ENCODE measurements at places on chromosomes 4 and X. TPM values are rescaled to one million over a fixed set of nuclear protein-coding genes. Genes with fewer than 3 reads are reported as not detected.

- no peaks in the 10 kb centered on the region for H3K36me3 ChIP-seq
- no peak overlapping the region for H3K27ac ChIP-seq
- no peaks in the 10 kb centered on the region for H3K4me1 ChIP-seq
- DNase-seq = no peak
Measured at GRCh38 chr4:150862829-150863228, 152.3 kb downstream of the LRBA start.

DNA sequence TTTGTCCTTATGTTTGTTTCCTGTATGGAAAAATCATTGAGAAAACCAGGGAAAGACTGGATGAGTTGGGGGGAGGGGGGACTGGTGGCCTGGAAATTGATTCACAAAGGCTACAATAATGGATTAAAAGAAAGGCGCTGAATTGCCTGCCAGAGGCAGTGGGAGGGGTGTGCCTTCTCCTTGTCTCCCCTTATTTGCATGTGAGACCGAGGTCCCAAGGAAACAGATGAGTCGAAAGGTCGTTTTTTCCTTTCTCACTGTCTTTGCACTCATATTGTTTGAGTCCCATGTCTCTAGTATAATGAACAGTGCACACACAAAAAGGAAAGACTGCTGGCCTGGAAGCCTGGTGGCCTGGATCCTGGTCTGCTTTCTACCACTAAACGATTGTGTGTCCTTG lies 86.6 kb upstream of the ZDHHC15 start:
- no peak overlapping the region for H3K4me3 ChIP-seq
- H3K4me1 ChIP-seq = no peaks in the 10 kb centered on the region
- no peak for DNase-seq
- H3K36me3 ChIP-seq = no peaks in the 10 kb centered on the region

GRCh38 chrX:130186651-130187050 lies 14.9 kb downstream of the RAB33A start:
- no peak overlapping the region for H3K27ac ChIP-seq
- no peaks in the 10 kb centered on the region for H3K27me3 ChIP-seq
- no peaks in the 10 kb centered on the region for H3K36me3 ChIP-seq
- H3K4me1 ChIP-seq = no peaks in the 10 kb centered on the region
- no peak for DNase-seq
- H3K4me3 ChIP-seq = no peak overlapping the region

- DNase-seq = no peak
- H3K4me1 ChIP-seq = no peaks in the 10 kb centered on the region
- no peaks in the 10 kb centered on the region for H3K27me3 ChIP-seq
Measured at GRCh38 chrX:38154340-38154739, 66.3 kb downstream of the SRPX start.

DNA sequence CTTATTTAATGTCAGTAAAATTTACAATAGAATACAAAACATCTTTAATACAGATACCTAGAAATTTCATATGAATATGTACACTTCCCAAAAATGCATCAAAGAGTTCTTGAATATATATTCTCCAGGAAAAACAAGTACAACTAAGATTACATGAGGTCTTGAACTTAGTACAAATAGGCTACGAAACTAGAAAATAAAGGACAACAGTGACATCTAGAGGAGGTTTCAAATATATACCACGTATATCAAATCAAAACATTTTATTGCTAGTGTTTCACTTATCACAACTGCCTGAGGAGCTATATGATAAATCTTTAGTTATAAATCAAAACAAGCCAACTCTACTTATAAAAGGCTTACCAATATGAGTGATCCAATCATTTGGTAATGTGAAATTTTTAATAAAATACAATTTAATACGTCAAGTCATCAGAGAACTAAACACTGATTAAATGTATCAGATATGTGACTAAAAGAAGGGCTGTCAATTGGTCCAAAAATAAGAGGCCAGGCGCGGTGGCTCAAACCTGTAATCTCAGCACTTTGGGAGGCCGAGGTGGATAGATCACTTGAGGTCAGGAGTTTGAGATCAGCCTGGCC lies 36.6 kb downstream of the ANAPC10 start:
- no peak overlapping the region for H3K4me3 ChIP-seq
- peaks cover 8% of the 10 kb centered on the region for H3K4me1 ChIP-seq
- no peaks in the 10 kb centered on the region for H3K36me3 ChIP-seq
- no peaks in the 10 kb centered on the region for H3K27me3 ChIP-seq

GRCh38 chrX:3177851-3178250 lies 136.6 kb downstream of the ARSF start:
- H3K27me3 ChIP-seq = no peaks in the 10 kb centered on the region
- H3K4me1 ChIP-seq = no peaks in the 10 kb centered on the region
- no peak for DNase-seq
- H3K4me3 ChIP-seq = no peak overlapping the region
- H3K27ac ChIP-seq = no peak overlapping the region
- no peaks in the 10 kb centered on the region for H3K36me3 ChIP-seq

GRCh38 chrX:115911967-115912366 lies 258.6 kb upstream of the AGTR2 start:
- no peak overlapping the region for H3K27ac ChIP-seq
- no peak overlapping the region for H3K4me3 ChIP-seq
- no peak for DNase-seq
- H3K4me1 ChIP-seq = no peaks in the 10 kb centered on the region
- H3K27me3 ChIP-seq = no peaks in the 10 kb centered on the region

DNA sequence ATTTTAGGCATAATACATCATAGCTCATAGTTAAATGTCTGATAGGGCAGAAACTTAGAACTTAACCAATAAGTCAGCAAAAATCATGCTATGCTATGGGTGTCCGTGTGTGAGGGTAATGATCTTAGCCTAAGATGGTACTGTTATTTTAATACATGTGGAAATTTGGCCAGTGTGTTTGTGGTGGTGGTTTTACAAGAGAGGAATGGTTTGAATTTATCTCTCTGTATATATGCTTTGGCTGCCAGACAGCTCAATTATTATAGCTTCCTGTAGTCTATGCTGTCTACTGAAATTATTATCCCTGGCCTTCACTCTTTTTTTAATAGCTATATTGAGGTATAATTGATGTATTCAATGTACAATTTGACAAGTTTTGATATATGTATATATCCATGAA lies 21.3 kb downstream of the ZNF330 start:
- peaks cover 13% of the 10 kb centered on the region for H3K4me1 ChIP-seq
- no peak for DNase-seq
- no peaks in the 10 kb centered on the region for H3K27me3 ChIP-seq
- H3K27ac ChIP-seq = no peak overlapping the region
- no peaks in the 10 kb centered on the region for H3K36me3 ChIP-seq
- H3K4me3 ChIP-seq = no peak overlapping the region

- no peak overlapping the region for H3K27ac ChIP-seq
- H3K4me1 ChIP-seq = no peaks in the 10 kb centered on the region
- no peaks in the 10 kb centered on the region for H3K36me3 ChIP-seq
- H3K27me3 ChIP-seq = no peaks in the 10 kb centered on the region
- no peak overlapping the region for H3K4me3 ChIP-seq
- no peak for DNase-seq
Measured at GRCh38 chr4:139824882-139825522, 159.4 kb downstream of the MGST2 start.

GRCh38 chr4:25953740-25954139 lies 39.7 kb downstream of the SMIM20 start:
- H3K36me3 ChIP-seq = no peaks in the 10 kb centered on the region
- no peak overlapping the region for H3K4me3 ChIP-seq
- no peak overlapping the region for H3K27ac ChIP-seq
- H3K27me3 ChIP-seq = no peaks in the 10 kb centered on the region
- peaks cover 10% of the 10 kb centered on the region for H3K4me1 ChIP-seq

DNA sequence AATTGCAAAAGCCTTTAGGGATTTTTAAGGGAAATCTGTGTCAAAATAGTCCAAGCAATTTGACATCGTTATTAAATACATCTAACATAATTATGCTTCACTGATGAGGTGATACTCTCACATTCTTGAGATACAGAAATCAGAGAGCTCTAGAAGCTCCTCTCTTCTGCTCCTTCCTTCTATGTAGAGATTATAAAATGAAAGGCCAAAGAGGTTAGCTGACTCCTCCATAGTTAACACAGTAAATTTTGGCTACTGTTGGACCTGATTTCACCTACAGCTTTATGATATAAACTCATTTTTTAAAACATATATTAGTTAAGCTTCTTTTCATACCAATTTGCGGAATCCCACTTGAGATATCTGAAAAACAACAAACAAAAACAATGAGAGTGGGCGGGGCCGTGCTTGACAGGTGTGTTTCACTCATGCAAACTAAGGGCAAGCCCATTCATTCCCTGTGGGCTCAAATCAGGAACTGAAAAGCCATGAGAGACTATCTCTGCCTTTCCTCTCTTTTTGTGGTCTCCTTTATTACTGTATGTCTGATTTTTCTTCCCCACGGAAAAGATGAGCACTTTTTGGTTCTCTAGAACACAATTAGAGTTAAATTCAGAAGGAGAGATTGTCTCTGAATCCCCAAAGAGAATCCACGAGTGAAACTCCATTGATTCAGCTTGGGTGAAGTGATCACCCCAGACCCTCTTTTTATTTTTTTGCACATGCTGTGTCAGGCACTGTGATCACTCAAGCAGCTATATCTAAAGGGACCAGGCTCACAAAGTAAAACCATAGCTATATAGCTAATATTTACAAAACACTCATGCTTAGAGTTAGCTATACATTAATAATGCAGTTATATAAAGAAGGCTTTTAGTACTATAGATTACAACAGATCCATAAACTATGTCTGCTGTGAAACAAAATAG lies 566.3 kb downstream of the IL15 start:
- H3K36me3 ChIP-seq = no peaks in the 10 kb centered on the region
- no peak overlapping the region for H3K4me3 ChIP-seq
- no peak overlapping the region for H3K27ac ChIP-seq

DNA sequence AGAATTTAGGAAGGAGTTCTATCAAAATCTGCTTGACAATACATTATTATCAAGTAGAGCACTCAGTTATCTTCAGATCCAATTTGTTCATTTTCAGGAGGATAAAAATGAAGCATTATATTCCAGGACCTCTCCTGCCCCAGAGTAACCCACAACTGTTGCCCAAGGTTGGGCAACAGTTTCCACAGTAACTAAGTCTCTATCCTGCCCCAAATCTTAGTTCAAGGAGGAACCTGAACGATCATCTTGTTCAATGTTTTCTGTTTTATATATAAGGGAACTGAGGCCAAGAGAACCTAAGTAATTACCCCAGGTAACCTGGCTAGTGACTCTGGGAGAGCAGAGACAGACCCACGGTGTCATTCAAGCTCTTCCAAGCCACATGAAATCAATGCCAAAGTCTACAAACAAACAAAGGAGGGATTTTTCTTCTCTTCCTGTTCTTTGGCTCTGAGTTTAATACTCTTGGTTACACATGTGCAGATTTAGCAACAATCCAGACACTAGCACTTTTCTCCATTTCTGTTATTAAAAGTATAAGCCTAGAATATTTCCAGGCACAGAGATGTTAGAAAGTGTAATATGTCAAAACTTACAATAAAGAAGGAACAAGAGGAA lies 105.6 kb downstream of the C4orf51 start:
- H3K4me3 ChIP-seq = no peak overlapping the region
- peaks cover 15% of the 10 kb centered on the region for H3K4me1 ChIP-seq
- DNase-seq = no peak
- H3K36me3 ChIP-seq = no peaks in the 10 kb centered on the region

GRCh38 chr4:55125763-55126541 lies 557 bp upstream of the KDR start:
- peak overlapping the region; percentile 73 for H3K4me3 ChIP-seq
- peak overlapping the region; percentile 66 for H3K27ac ChIP-seq
- H3K4me1 ChIP-seq = peaks cover 23% of the 10 kb centered on the region
- no peaks in the 10 kb centered on the region for H3K36me3 ChIP-seq
- peaks cover 17% of the 10 kb centered on the region for H3K27me3 ChIP-seq

DNA sequence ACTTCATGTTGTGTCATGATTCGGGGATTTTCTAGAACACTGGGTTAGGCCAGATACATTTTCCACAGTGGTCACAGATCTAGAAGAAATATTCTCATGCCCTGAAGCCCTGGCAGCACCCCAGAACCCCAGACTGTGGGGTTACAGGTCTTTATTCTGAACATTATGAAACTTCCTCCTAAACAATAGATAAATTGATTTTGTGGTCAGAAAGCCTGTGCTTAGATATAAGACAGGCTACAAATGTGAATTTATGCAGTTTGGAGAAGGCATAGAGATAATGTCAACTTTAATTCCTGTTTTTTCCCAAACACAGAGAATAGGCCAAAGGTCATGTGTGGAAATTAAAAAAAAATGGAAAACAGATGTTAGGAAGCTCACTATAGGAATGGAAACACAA lies 492.9 kb downstream of the SPRY1 start:
- peaks cover 6% of the 10 kb centered on the region for H3K4me1 ChIP-seq
- H3K4me3 ChIP-seq = no peak overlapping the region
- no peaks in the 10 kb centered on the region for H3K27me3 ChIP-seq
- no peaks in the 10 kb centered on the region for H3K36me3 ChIP-seq
- no peak for DNase-seq

DNA sequence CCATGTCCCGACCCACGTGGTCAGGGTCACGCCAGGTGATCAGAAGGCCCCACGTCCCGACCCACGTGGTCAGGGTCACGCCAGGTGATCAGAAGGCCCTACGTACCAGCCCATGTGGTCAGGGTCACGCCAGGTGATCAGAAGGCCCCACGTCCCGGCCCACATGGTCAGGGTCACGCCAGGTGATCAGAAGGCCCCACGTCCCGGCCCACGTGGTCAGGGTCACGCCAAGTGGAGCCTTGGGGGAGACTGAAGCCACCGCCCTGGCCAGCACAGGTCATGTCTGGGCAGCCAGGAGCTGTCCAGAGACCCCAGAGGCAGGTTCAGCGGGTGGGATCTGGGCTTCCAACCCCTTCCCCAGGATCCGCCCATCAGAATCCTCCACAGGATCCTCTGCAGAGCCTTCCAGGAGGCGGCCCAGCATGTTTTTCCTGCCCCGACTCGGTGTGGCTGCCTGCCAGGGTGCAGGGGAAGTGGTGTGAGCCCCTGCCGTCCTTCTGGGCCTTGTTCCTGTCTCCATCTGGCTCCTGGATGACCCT lies 58.4 kb downstream of the FAM53A start:
- H3K27me3 ChIP-seq = no peaks in the 10 kb centered on the region
- no peaks in the 10 kb centered on the region for H3K4me1 ChIP-seq
- H3K4me3 ChIP-seq = no peak overlapping the region
- H3K27ac ChIP-seq = no peak overlapping the region
- no peak for DNase-seq

- H3K27ac ChIP-seq = peak overlapping the region; percentile 26
- no peaks in the 10 kb centered on the region for H3K36me3 ChIP-seq
- peak overlapping the region; percentile 19 for H3K4me3 ChIP-seq
- H3K27me3 ChIP-seq = no peaks in the 10 kb centered on the region
- DNase-seq = no peak
- H3K4me1 ChIP-seq = peaks cover 5% of the 10 kb centered on the region
Measured at GRCh38 chrX:45807572-45808425, 607.1 kb upstream of the DIPK2B start.

GRCh38 chr4:55345980-55346850 lies at the start of gene SRD5A3:
TSS of gene SRD5A3 (plus strand) at chr4:55346242. CDS start at chr4:55346337, 95 bp downstream.
- DNase-seq = peak; percentile 93
- H3K36me3 ChIP-seq = no peaks in the 10 kb centered on the region
- no peaks in the 10 kb centered on the region for H3K27me3 ChIP-seq
- H3K4me3 ChIP-seq = peak within 1 kb of the TSS; percentile 84
- peak within 1 kb of the TSS; percentile 97 for H3K27ac ChIP-seq
- peaks cover 19% of the 10 kb centered on the region for H3K4me1 ChIP-seq

The CDKL2 gene
- total RNA-seq = 6.2 TPM

The FRMPD4 gene
- total RNA-seq = 0.83 TPM

The MAGED4B gene
- 0.32 TPM for total RNA-seq

The RNF128 gene
- under 0.01 TPM for total RNA-seq
